Left ventricle myocardium inferior (tissue), 1 donor: ENCODE measurements at places on chromosomes 3 and 15. TPM values are rescaled to one million over a fixed set of nuclear protein-coding genes. Genes with fewer than 3 reads are reported as not detected.

Gene KBTBD8
- total RNA-seq, result 3.6 TPM

Gene ADGRG7
- total RNA-seq, result not detected

Gene THPO
- total RNA-seq, result 0.11 TPM

Gene GATA2
- 11.0 TPM for total RNA-seq

Gene KNG1
- 0.14 TPM for total RNA-seq

Gene CACNA2D2
- 2.3 TPM for total RNA-seq

Gene HES1
- total RNA-seq, result 13.4 TPM

Gene CCR3
- total RNA-seq, result not detected

Gene FYTTD1
- total RNA-seq, result 78.7 TPM

Gene MORC1
- total RNA-seq, result not detected

Gene DUOXA1
- total RNA-seq, result 0.30 TPM

Gene DUOXA2
- not detected for total RNA-seq

Gene TTLL13
- total RNA-seq, result 0.19 TPM

Gene FAM81A
- total RNA-seq, result 2.9 TPM

Gene NR1I2
- total RNA-seq, result not detected

Gene RBP2
- total RNA-seq, result not detected

Gene TRPM1
- not detected for total RNA-seq

Gene PLA2G4E
- not detected for total RNA-seq

Gene SLC6A1
- total RNA-seq, result 0.77 TPM

Gene LRRIQ4
- not detected for total RNA-seq

Gene RTP3
- total RNA-seq, result not detected

Gene ARPIN
- 11.4 TPM for total RNA-seq

Gene CASR
- total RNA-seq, result not detected

Gene IGF1R
- 37.2 TPM for total RNA-seq

Gene CAMP
- not detected for total RNA-seq

Gene RASL12
- 12.9 TPM for total RNA-seq

Gene HRG
- not detected for total RNA-seq

Gene SORD
- total RNA-seq, result 13.6 TPM

Gene SLCO3A1
- 56.8 TPM for total RNA-seq

Gene MRAS
- 349 TPM for total RNA-seq

Gene IGSF11
- total RNA-seq, result 2.1 TPM

Gene CIP2A
- 1.6 TPM for total RNA-seq
